Ecto neural progenitor cell (in vitro differentiated cells): ENCODE measurements at places on chromosomes 2 and 18.

GRCh38 chr2:159211447-159212396 is 74.8 kb downstream of the WDSUB1 start:
- DNase-seq: peak; percentile 68

- no peak for DNase-seq
Observed at GRCh38 chr2:209526561-209526960, 102.7 kb downstream of the MAP2 start.

DNA sequence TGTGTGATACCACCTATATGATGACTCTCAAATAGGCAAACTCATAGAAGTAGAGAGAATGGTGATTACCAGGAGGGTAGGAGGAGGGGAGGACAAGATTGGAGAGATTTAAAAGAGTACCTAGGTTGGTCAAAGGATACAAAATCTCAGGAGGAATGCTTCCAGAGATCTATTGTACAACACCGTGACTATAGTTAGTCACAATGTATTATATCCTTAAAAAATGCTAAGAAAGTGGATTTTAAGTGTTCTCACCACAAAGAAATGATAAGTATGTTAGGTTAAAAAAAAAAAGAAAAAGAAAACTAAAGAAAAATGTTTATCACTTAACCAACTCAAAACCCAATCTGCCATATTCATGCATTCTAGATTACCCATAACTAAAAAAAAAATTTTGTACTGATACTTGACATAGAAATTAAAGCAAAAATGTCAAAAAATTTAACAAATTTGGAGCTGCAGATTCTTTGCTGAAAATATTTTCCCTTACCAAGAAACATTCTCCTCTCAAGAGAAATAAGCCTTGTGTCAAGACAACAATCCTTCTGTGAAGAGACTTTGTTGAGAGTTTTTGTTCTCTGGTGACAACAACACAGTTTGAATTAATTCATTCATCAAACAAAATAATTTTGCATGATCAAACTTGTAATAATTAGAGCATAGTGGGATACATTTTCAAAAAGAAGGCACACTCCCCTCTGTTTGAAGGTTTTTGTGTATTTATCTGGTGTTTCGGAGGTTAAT is 213.1 kb downstream of the DNER start:
- no peak for DNase-seq

- DNase-seq: no peak
Observed at GRCh38 chr2:207162316-207162715, 3.4 kb downstream of the KLF7 start.

GRCh38 chr2:109396202-109397180 is 217.3 kb downstream of the SEPTIN10 start:
- DNase-seq: no peak

GRCh38 chr2:128280901-128281321 is 37.8 kb downstream of the HS6ST1 start:
- DNase-seq: no peak

GRCh38 chr18:24212939-24213338 is 74.1 kb downstream of the CABYR start:
- DNase-seq: no peak

GRCh38 chr2:120840795-120841487 is 105.3 kb downstream of the GLI2 start:
- no peak for DNase-seq

DNA sequence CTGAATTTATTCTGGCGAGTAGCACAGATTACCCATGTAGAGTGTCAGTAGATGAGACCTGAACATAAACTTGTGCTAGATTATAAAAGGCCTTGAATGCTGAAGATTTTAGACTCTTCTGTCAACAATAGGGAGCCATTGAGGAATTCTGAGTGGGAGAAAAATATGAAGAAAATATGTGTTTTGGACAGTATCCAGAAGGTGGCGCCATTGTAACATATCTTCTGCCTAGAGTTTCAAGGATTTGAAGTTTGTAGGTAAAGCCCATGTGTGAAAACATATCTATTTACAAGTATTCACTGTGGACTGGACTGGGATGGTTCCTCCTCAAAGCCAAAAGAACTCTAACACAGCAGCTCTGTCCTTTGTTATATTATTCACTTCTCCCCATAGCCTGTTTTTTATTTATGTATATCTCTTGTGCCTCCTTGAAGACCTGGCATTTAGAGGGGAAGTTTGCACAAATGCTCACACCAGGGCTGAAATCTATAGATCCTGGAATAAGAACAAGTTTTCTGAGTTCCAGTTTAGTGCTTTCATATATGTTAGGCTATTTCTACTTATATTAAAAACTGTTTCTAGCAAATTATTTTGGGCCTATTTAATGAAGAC is 124.9 kb downstream of the RDH14 start:
- no peak for DNase-seq
